ENCODE measurements at places on chromosomes 4 and X.

DNA sequence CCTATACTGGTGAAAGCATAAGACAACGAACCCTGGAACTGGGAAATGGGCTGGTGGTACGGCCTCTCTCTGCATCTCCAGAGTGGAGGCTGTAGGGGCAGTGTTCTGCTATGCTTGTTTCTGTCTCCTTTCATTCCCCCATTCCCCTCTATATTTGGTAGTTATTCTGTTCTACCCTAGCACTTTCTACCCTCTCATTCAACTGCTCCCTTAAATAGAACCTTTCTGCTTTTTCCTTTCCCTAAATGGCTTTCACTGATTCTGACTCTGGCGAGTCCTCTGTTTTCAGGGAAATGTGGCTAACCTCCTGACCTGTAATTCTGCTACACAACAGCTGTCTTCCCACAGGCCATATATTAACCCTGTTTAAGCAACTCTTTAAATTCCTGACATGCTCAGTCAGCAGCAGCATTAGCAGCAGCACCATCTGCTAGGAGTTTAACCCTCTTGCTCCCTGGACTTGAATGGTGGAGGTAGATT is 94.2 kb downstream of the CXCL13 start:
- DNase-seq = peak; percentile 77

DNA sequence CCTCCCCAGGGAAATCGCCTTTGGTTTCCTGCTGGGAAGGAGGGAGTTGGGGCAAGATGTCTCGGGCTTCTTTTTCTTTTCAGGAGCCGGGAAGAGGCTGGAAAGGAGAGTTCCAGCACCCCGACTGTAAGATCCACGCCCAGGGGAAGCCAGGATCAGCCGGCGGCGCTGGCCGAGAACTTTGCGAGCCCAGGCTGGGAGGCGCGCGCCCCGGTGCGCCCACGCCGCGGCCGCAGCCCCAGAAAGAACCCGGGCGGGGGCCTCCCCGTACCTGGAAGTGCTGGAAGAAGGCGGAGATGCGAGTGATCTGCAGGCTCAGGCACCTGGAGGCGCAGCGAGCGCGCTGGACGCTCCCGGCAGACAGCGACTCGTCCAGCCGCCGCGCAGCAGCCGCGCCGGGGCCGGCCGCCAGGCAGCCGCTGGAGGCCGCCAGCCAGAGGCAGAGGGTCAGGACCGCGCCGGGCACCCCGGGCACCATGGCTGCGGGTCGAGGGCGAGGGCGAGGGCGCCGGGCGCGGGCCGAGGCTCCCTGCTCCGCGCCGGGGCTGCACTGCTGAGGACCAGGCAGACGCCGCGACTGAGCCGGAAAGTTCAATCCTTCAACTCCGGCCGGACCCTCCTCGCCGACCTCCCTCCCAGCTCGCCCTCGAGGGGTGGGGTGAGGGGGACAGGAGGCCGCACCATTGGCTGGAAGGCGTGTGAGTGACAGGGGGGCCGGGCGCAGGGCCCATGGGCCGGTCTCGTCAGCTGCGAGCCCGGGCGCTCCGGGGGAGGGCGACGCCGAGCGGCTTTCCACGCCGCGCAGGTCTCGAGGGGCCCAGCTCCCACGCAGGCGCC is at the start of gene ANOS1:
TSS of gene ANOS1 (minus strand) at position 579 of the 837 bp plus-strand sequence. CDS start at position 478, 101 bp downstream.
- DNase-seq = no peak

GRCh38 chr4:86302251-86302650 is 57.6 kb downstream of the MAPK10 start:
- no peak for DNase-seq

GRCh38 chr4:968621-969394 is 4.6 kb downstream of the DGKQ start:
- DNase-seq = no peak

- DNase-seq = no peak
Measured at GRCh38 chr4:41709844-41710481, 38.6 kb downstream of the PHOX2B start.

GRCh38 chrX:123518791-123519190 is 214.1 kb downstream of the THOC2 start:
- DNase-seq = no peak
